Kidney (tissue), 22 donors: ENCODE measurements at places on chromosomes 2 and 18. TPM values are rescaled to one million over a fixed set of nuclear protein-coding genes. Genes with fewer than 3 reads are reported as not detected.

- DNase-seq = peak; percentile 83
Measured at GRCh38 chr2:176088048-176088936, 4.2 kb upstream of the HOXD13 start.

DNA sequence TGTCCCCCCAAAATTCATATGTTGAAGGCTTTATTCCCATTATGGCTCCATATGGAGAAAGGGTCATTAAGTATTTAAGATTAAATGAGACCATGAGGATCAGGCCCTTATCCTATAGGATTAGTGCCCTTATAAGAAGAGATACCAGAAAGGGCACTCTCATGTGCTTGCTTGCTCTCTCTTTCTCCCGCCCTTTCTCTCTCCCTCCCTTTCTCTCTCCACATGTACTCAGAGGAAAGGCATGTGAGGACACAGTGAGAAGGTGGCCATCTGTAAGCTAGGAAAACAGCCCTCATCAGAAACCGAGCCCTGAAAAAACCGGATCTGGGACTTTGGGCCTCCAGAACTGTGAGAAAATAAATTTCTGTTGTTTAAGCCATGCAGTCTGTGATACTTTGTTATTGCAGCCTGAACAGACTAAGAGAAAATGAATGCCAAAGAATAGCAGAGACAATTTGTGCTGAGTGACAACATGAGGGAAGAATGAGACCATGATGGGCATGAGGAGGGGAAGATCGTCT is 300.0 kb upstream of the SLC39A10 start:
- DNase-seq = no peak

GRCh38 chr18:12580630-12581342 is 77.1 kb downstream of the SPIRE1 start:
- no peak for DNase-seq

- DNase-seq = peak; percentile 38
Measured at GRCh38 chr2:166539340-166540162, 45.5 kb upstream of the SCN7A start.

GRCh38 chr2:138086576-138086975 is 122.3 kb downstream of the HNMT start:
- peak; percentile 9 for DNase-seq

- no peak for DNase-seq
Measured at GRCh38 chr2:32248299-32248698, 16.4 kb downstream of the NLRC4 start.

GRCh38 chr2:132668987-132669907 is 758 bp downstream of the LYPD1 start:
- DNase-seq = peak; percentile 73

GRCh38 chr2:197258580-197258979 is 52.0 kb downstream of the ANKRD44 start:
- DNase-seq = no peak

- DNase-seq = no peak
Measured at GRCh38 chr2:239825705-239825979, 199.5 kb downstream of the NDUFA10 start.

Gene RNF144A
- 12.3 TPM for total RNA-seq

Gene CIDEA
- total RNA-seq = not detected

Gene RNF125
- total RNA-seq = 6.0 TPM
